ENCODE measurements at places on chromosomes 3 and 15. TPM values are rescaled to one million over a fixed set of nuclear protein-coding genes. Genes with fewer than 3 reads are reported as not detected.

Gene IGF1R
- total RNA-seq, result 5.9 TPM

Gene CRABP1
- total RNA-seq, result not detected

Gene CSPG5
- 0.48 TPM for total RNA-seq

Gene STAB1
- under 0.01 TPM for total RNA-seq

Gene CAV3
- total RNA-seq, result not detected

DNA sequence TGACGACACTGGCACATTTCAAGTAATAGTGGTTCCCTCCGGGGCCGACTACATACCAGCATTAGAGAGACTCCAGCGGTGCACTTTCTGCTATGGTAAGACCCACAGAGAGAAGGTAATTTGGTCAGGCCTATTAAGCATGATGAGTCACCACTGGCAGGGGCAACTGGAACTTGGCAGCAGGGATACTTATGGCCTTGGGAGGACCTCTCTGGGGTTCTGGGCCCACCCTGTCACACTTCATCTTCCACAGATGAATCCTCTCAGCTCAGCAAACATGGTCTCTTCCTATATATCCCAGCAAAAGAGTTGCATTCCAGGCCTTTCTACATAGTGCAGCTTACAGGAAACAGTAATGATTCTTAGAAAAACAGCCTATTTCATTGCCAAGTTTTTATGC lies 88.0 kb downstream of the PIK3R4 start:
- peak; percentile 84 for DNase-seq

DNA sequence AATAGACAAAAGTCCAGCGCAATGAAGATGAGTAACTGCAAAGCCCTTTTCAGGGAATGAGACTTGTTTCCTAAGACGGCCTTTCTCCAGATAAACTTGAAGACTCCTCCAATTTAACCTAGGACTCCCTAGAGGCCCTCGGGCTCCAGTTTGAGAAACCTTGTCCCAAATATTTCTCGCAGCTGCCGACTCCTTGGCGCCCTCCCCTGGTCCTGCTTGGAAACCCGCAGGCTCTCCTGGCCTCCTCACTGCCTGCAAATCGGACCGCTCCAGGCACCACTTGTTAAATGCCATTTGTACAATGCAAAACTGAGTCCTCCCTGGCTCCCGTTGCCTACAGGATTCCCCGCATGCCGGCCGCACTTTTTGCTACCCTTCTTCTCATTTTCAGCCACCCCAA lies 36.8 kb downstream of the MUC4 start:
- DNase-seq, result peak; percentile 45

DNA sequence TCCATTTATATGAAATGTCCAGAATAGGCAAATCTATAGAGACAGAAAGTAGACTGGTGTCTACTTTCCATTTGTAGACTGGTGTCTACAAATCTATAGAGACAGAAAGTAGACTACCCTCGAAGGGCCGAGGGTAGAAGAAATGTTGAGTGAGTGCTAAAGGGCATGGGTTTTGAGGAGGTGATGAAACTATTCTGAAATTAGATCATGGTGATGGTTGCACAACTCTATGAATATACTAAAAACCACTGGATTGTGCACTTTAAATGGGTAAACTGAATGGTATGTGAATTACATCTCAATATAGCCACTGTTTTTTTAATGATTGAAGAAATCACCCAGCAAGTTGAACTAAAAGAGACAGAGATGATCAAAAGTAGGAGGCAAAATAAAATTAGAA lies 27.9 kb downstream of the TP53BP1 start:
- DNase-seq, result peak; percentile 25

GRCh38 chr3:66671291-66671690 lies 170.5 kb upstream of the LRIG1 start:
- DNase-seq, result no peak

DNA sequence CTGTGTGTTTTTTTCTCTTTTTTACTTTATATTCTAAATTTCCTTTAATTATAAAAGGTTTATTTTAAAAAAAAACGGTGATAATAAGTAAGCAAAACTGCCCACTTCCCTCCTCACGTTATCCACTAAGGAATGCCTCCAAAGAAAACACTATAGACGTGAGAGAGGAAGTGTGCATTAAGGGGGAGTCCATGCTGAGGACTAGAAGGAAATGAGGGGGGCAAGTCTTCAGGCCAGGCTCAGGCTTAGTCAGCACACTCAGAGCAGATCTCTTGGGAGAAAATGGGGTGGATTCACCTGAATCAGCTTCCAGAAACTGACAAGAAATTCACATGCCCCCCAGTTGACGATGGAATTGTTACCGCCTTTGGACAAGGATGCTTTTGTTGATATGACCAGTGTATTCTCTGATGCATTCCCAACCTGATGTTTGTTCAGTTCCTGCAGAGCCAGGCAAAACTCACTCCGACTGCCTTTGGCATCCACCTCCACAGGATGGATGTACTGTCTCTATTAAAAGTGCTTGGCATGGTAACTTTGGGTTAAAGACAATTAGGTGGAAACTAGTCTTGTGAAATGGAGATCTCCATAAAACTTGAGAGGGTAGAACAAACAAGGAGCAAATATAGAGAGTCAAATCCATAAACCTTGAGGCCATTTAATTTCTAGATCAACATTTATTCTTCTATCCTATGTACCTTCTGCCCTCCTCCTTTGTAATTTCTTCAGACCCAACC lies 167.8 kb downstream of the MYRIP start:
- no peak for DNase-seq

- DNase-seq, result peak; percentile 64
Measured at GRCh38 chr3:60954048-60954447, 297.2 kb downstream of the FHIT start.

DNA sequence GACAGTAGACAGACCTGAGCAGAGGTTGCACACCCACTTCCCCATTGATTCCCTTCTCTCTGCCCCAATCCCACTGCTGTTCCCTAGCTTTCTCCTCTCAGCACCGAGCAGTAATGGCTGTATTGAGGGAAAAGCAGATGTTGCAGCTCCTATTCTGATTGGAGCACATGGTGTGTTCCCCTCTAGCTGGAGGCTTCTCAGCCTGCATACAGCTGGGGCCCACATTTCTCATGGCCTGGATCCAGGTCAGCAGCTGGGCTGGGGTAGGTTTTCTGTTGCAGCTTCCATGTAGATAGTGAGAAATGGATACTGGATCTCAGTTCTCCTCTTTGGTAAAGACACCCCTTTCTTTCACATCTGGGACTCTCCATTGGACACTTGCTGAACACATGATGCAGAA lies 50.1 kb downstream of the RYR3 start:
- no peak for DNase-seq

DNA sequence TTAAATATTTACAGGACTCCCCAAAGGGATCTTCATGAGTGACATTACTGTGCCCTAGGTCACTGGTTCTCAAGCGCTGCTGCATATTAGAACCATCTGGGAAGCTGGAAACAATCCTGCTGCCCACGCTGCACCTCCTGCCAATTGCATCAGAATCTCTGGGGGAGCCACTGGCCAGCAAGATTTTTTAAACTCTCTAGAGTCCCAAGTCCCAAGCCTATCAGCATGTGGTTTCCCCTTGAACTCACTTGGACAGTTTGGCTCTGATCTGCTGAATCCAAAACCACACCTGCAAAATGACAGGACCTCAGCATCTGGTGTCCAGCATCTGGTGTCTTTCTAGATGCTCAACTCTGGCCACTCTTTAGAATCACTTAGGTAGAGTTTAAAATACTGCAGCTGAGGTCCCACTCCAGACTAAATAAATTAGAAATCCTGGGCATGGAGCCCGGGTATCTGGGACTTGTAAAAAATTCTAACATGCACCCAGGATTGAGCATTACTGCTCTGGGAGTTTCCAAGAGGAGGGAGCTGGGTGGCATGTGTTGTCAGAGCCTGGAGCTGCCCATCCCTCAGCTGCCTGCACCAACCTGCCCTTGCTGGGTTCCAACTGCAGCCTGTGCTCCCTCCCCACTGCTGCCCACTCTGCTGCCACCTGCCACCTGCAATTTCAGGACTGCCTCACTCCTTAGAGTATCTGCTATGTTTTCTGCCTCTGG lies 311.3 kb downstream of the SLC9A9 start:
- peak; percentile 70 for DNase-seq

DNA sequence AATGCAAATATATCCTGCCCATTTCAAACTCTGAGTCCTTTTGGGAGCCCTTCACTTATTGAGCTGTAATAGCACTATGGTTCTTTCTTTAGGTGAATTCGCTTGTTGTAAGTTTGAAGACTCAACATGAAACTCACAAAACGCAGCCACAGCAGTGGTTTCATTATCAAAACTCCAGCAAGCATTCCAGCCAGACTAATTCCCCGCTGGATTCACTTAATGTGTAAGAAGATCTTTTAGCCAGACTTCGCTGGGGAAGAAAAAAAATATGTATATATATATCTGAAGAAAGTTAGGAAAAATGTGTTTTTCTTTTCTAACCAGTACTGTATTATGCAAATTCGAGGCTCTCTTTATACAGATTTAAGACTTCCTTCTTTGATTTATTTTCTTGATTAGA lies 241.1 kb downstream of the WNT5A start:
- peak; percentile 74 for DNase-seq

DNA sequence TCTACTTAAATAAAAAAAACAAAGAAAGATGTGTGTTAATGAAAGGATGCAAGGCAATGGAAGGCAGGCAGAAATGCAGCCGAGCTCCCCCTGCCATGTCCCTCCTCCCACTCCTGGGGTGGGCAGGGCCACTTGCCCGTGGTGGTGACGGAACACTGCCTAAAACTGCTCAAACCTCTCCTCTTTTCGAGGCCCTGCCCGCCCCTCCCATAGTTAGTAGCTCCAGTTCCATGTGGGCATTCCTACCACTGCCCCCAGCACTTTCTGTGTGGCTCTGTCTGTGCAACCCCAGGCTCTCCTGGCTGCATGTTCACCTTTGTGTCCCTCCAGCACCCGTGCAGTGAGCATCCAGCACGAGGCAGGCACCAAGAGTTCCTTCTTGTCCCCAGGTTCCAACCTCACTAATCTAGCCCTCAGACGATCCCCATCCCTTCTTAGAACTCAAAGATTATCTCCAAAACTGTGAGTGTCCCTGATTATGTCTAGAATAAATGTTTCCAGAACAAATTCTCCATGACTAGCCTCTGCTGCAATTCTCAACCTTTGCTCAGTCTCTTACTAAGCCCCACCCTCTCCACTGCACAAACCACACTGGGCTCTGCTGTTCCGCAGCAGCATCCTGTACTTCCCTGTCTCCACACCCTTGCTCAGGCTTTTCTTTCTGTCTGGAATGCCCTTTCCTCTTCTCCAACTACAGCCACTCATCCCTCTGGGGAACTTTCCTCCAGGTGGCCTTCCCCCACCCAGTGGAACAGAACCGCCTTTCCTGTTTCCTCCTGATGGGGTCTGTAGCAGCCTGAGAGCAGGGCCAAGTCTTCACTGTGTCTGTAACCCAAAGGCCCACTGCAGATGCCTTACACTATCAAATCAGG lies 32.6 kb upstream of the SPTBN5 start:
- DNase-seq, result peak; percentile 45

DNA sequence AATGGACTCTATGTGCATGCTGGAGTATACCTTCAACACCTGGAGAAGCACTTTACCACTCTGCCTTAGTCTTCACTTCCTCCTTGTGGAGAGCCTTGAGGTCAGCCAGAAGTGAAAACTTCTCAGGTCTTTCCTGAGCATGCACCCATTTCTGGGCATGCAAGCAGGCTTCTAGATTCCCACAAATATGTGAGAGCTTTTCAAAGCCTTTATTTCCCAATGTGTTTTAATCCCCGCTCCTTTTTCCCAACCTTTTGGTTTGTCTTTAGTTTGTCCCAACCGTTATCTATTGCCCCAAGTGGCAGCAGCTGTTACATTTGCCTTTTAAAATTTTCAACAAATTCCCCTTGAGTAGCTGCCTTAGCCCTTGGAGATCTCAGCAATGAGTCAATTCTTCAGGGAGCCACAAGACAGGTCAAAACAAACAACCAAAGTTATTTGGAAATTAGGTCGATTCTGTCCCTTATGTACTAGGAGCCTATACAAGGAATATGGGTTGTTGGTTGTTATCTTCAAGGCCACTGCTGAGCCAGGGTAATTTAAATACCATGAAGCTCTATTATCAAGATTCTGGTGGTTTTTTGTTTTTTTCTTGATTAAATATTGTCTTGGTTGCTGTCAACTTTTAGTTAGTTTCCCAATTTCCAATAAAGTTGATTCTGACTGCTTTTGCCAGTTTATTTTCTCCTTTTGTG lies 44.4 kb downstream of the LSM3 start:
- no peak for DNase-seq

DNA sequence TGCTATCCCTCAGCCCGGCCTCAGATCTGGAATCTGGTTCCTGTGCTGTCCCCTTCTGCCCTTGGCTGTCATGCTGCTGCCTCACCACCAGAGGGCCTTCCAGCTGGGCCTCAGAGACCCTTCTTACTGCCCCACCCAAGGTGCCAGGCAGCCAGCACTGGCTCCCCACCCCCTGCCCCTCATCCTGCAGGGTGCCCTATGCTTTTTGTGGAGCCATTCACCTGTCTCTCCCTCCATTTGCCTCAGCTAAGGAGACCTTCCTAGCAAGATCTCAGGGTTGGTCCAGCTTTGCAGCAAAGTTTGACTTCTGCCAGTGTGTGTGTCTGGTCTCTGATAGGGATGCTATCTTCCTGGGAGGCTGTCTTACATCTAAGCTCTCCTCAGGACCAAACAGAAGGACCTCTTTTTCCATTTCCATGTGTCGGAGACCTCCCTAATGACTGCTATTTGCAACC lies 1.9 kb upstream of the VWA5B2 start:
- DNase-seq, result peak; percentile 20

DNA sequence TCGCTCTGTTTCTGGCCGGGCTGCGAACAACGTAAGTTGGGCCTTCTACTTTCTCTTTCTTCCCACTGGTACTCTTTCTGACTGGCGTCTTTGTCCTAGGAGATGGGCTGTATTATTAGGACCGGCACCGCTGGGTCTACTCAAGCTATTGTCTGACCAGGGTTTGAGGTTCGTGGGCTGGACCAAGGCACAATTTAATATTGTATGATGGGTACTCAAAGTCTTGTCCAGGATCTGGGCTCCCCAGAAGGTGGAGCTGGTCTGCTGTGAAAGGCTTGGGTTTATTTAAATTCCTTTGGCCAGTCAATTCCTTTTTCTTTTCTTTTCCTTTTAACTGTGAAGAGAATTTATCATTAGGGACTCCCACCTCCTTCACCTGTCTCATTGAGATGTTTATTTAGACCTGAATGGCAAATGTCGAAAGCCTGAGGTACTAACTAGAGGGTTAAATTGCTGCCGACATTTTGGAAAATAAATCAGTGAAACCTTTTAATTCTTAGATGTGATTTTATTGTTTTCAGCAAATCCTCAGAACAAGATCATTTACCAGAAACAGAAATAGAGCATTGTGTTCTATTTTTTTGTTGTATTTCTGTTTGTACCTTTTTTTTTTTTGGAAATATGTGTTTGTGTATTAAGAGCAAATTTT lies 410 bp downstream of the LRRC49 start:
- DNase-seq, result peak; percentile 70

DNA sequence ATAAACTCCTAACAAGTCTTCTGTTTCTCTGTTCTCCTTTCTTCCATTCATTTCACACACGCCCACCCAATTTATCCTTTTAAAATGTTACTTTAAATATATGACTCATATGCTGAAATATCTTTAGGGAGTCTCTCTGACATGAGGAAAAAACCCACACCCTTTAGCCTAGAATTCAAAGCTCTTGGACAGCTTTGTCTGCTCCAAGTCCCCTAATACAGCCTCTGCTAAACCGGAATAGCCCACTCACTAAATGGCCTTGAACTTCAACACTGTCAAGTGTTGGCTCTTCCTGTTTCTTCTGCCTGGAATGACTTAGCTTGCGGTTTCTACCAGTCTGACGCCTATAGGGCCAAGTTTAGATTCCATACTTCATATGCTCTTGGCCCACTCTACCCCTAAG lies 3.3 kb upstream of the CD96 start:
- peak; percentile 79 for DNase-seq

Measured in RPMI7951 (cell line).